ENCODE measurements at places on chromosomes 12 and 14. TPM values are rescaled to one million over a fixed set of nuclear protein-coding genes. Genes with fewer than 3 reads are reported as not detected.

DNA sequence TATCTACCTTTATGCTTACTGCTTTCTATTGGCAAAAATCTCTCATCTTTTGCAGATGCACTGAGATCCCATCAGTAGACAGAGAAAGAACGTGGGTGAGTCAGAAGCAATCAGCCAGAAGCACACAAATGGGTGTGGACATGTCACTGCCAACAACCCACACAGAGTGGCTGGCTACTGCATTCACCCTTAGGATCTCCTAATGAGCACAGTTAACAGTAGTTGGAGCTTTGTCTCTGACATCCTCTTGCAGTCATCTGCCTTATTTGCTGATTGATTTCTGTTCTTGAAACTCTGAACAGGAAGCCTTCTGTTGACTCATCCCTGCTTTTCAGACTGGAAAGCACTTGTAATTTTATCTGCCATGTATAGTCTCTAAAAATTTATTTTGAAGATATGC lies 117.2 kb downstream of the RGS6 start:
- H3K27ac ChIP-seq: no peak overlapping the region
- no peaks in the 10 kb centered on the region for H3K36me3 ChIP-seq
- H3K27me3 ChIP-seq: no peaks in the 10 kb centered on the region
- no peaks in the 10 kb centered on the region for H3K4me1 ChIP-seq
- peak; percentile 1 for DNase-seq

Gene NRXN3
- 0.11 TPM for total RNA-seq

DNA sequence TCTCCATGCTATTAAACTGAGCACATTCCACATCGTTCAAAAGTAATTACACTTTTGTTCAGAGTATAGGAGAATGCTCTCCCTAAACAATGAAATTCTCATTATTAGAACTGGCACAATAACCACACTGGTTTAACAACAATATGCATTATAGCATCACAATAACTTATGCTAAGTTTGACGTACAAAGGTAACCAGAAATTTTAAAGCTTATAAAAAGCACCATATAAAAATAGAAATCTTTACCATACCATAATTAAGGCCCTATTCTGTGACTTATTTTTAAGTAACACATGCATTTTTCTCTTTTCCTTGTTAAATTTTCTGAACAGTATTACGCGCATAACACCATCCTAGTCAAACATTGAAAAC lies 60.4 kb downstream of the SOX5 start:
- no peaks in the 10 kb centered on the region for H3K4me1 ChIP-seq
- H3K27me3 ChIP-seq: no peaks in the 10 kb centered on the region
- H3K36me3 ChIP-seq: no peaks in the 10 kb centered on the region
- no peak for DNase-seq
- H3K27ac ChIP-seq: no peak overlapping the region

GRCh38 chr12:24698972-24699371 lies 249.9 kb downstream of the BCAT1 start:
- H3K4me3 ChIP-seq: no peak overlapping the region
- no peaks in the 10 kb centered on the region for H3K27me3 ChIP-seq
- no peak for DNase-seq

DNA sequence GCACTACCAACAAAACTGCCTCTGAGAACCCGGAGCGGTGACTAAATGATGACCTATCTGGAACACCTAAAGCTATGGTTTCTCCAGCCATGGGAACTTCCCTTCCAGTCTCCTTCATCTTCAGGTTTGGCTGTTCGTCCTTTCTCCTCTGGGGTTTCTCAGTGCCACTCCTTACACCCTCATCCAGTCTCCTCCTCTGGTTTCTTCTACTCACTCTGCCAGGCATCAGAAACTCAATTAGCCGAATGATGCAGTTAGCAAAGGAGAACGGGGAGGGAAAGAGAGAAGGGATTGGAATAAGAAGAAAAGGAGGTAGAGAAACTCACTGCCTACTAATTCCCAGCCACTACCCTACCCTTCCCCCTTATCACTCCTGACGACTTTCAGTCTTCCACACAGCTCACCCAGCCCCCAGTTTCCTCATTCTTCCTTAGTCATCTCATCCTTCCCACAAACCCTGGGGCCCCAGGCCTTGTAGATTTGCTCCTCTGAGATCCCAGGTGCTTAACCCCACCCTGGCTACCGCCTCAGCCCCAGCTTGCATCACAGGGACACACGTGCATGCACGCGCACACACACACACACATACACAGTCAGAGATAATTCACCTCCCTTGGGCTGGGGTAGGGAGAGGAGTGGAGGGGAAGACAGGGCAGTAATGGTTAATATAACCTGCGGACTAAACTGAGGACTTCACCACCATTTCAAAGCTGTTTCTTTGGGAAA lies 13.0 kb downstream of the FGD6 start:
- peak overlapping the region; percentile 93 for H3K27ac ChIP-seq
- H3K4me1 ChIP-seq: peaks cover 64% of the 10 kb centered on the region
- no peaks in the 10 kb centered on the region for H3K36me3 ChIP-seq
- peak overlapping the region; percentile 26 for H3K4me3 ChIP-seq
- H3K27me3 ChIP-seq: no peaks in the 10 kb centered on the region
- peak; percentile 90 for DNase-seq

- no peaks in the 10 kb centered on the region for H3K4me1 ChIP-seq
- no peak overlapping the region for H3K4me3 ChIP-seq
- H3K27ac ChIP-seq: no peak overlapping the region
These were observed 12.2 kb upstream of the ZDHHC22 start for GRCh38 chr14:77153802-77154201.

Gene ENDOU
- total RNA-seq: not detected

DNA sequence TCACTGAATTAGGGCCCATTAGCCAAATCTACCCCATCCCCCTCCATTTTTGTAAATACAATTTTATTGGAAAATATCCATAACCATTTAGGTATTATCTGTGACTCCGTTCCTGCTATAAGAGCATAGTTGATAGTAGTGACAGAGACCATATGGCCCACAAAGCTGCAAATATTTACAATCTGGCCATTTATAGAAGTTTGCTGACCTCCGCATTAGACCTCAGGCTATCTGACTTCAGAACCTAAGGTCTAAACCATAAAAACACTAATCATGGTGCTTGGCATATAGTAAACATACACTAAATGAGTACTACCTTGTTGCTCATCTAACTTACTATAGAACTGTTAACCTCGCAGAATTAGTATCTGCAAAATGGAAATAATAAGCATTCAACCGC lies 124.8 kb downstream of the NPAS3 start:
- H3K4me3 ChIP-seq: no peak overlapping the region
- H3K27ac ChIP-seq: no peak overlapping the region
- H3K27me3 ChIP-seq: peaks cover 21% of the 10 kb centered on the region
- no peaks in the 10 kb centered on the region for H3K36me3 ChIP-seq
- no peak for DNase-seq

DNA sequence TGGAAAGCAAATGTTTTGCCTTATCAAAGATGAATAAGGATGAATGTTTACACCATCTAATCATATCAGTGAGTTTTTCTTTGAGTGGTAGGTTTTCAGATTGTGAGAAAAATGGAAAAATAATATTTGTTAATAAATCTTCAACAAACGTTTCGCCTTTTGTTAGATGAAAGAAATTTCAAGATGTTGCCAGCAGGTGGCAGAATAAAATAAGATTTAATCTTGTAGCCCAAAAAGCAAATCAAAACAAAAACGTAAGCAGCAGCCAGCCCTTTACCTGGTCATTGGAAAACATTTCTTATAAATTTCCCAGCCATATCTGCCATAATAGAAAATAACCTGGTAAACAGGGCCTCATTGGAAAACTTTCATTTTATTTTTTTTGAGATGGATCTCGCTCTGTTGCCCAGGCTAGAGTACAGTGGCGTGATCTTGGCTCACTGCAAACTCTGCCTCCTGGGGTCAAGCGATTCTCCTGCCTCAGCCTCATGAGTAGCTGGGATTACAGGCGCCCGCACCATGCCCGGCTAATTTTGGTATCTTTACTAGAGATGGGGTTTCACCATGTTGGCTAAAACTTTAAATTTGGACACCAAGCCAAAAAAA lies 15.4 kb upstream of the TMEM120B start:
- no peak overlapping the region for H3K4me3 ChIP-seq
- no peaks in the 10 kb centered on the region for H3K36me3 ChIP-seq
- no peak overlapping the region for H3K27ac ChIP-seq
- DNase-seq: peak; percentile 67

DNA sequence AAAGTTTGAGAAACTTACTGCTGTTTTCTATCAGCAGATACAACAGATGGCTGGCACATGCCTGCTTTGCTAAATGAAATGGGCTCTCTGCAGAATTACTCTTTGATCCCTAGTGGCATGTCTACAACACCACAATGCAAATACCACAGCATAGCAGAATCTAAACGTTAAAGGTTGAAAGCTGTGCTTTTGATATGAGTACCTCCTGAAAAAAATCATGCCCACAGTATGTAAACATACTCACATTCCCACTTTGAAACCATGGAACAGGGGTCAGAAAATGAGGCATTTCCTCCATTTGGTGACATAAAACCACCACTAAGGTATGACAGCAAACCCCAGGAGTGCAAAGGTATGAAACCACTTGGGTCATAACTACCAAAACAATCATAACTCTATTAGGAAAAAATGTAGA lies 7.5 kb downstream of the WIF1 start:
- no peaks in the 10 kb centered on the region for H3K36me3 ChIP-seq
- H3K27ac ChIP-seq: no peak overlapping the region
- no peaks in the 10 kb centered on the region for H3K4me1 ChIP-seq
- peaks cover 51% of the 10 kb centered on the region for H3K27me3 ChIP-seq
- no peak for DNase-seq

GRCh38 chr12:25052196-25052913 lies 103.5 kb upstream of the BCAT1 start:
- H3K36me3 ChIP-seq: no peaks in the 10 kb centered on the region
- H3K4me3 ChIP-seq: no peak overlapping the region
- H3K4me1 ChIP-seq: no peaks in the 10 kb centered on the region
- no peak for DNase-seq
- peaks cover 31% of the 10 kb centered on the region for H3K27me3 ChIP-seq

Gene PTHLH
- 0.51 TPM for total RNA-seq

Gene SFSWAP
- total RNA-seq: 25.2 TPM

DNA sequence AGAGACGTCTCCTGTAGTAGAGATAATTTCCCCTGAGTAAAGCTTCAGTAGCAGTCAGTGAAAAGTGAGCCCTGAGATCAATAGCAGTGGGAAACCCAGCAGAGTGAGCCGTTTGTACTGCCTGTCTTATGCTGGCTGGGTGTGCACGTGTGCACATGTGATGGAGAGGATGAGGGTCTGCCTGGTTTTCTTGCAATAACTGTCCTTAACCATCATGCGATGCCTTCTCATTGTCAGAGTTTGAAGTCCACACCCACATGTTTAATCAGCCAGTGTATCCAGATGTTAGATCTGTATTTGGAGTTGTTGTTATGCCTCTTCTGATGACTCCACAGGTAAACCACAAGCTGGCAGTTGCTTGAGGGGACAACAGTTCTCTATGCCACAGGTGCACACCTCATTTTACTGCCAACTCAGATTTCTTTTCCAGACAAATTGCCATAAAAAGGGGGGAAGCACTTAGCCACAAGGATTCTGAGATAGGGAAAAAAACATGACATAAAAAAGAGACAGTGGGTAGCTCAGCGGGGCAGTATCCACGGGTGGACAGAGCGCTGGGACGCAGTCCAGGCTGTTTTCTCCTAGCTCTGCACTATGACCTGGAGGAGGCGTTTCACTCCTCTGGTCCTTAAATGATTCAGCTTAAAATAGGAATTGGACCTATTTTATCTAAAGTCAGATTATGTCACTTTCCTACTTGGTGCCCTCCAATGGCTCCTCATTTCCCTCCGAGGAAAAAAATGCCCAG lies 192.3 kb downstream of the ANO6 start:
- peaks cover 22% of the 10 kb centered on the region for H3K36me3 ChIP-seq
- H3K4me3 ChIP-seq: no peak overlapping the region
- H3K27ac ChIP-seq: 0 out of 2 replicates have a peak overlapping the region, but pooled peaks have one; percentile 92

Gene RDH16
- total RNA-seq: not detected

- H3K27me3 ChIP-seq: no peaks in the 10 kb centered on the region
- no peak overlapping the region for H3K4me3 ChIP-seq
- no peaks in the 10 kb centered on the region for H3K36me3 ChIP-seq
- no peaks in the 10 kb centered on the region for H3K4me1 ChIP-seq
- no peak overlapping the region for H3K27ac ChIP-seq
These were observed 1030.6 kb downstream of the VRK1 start for GRCh38 chr14:97827746-97828145.

DNA sequence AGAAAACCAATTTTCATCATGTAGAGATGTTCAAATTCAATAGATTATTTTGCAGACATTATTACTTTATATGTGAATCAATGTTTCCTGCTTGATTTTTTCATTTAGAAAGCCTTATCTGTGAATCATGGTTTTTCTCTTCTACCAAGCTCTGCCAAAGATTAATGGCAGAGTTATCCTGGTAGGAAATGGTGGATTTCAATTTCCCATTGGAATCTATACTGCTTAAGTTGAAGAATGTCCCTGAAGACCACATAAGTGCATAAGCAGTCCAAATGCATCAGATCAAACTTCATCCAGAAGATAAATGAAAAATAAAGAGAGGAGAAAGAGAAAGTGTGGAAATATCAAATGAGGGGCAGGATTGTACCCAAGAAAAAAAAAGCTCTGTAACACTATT lies 5.0 kb downstream of the LUM start:
- DNase-seq: no peak
- H3K4me3 ChIP-seq: no peak overlapping the region
- peaks cover 51% of the 10 kb centered on the region for H3K4me1 ChIP-seq
- no peak overlapping the region for H3K27ac ChIP-seq

Gene ALX1
- not detected for total RNA-seq

GRCh38 chr14:95314609-95315008 lies 5.1 kb downstream of the CLMN start:
- DNase-seq: peak; percentile 61
- no peaks in the 10 kb centered on the region for H3K36me3 ChIP-seq
- peaks cover 4% of the 10 kb centered on the region for H3K27me3 ChIP-seq

DNA sequence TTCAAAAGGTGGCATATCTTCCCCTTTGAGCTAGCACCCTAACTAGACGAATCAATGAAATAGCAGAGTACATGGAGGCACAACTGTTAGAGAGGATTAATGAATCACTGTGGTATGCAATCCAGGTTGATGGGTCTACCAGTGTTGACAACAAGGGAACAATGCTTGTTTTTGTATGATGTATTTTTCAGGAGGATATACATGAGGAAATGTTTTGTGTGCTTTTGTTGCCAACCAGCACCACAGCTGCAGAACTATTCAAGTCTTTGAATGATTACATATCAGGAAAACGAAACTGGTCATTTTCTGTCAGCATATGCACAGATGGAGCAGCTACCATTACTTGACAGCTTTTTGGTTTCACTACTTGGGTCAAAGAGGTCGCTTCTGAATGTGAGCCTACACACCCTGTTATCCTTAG lies 142.6 kb downstream of the GPHN start:
- H3K4me3 ChIP-seq: no peak overlapping the region
- no peaks in the 10 kb centered on the region for H3K27me3 ChIP-seq
- no peaks in the 10 kb centered on the region for H3K36me3 ChIP-seq
- H3K4me1 ChIP-seq: no peaks in the 10 kb centered on the region
- H3K27ac ChIP-seq: no peak overlapping the region

DNA sequence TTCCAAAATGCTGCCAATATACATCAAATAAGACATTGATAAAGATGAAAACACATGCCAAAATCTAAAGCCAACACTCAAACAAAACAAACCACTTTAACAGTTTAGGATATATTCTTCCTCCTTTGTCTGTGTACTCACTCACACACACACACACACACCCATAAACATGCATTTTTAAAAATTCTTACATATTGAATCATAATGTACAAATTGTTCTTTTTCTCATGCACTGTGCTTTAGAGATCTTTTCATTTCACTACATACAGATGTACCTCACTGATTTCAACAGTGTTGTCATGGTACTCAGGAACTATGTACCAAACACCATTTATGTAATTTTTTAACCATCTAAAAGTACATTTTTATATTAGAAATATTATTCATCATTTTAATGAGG lies 9.5 kb upstream of the RERG start:
- H3K36me3 ChIP-seq: no peaks in the 10 kb centered on the region
- H3K27ac ChIP-seq: no peak overlapping the region
- H3K4me3 ChIP-seq: no peak overlapping the region
- DNase-seq: no peak
- H3K4me1 ChIP-seq: 0 out of 2 replicates have a peak, but pooled peaks cover 3% of the 10 kb centered on the region
- peaks cover 49% of the 10 kb centered on the region for H3K27me3 ChIP-seq
